ENCODE measurements at places on chromosomes 6 and 20. TPM values are rescaled to one million over a fixed set of nuclear protein-coding genes. Genes with fewer than 3 reads are reported as not detected.

GRCh38 chr20:55273149-55273548, 732.2 kb downstream of the CBLN4 start:
- DNase-seq: no peak

- no peak for DNase-seq
Measured at GRCh38 chr6:23656255-23657194, 469.5 kb upstream of the NRSN1 start.

DNA sequence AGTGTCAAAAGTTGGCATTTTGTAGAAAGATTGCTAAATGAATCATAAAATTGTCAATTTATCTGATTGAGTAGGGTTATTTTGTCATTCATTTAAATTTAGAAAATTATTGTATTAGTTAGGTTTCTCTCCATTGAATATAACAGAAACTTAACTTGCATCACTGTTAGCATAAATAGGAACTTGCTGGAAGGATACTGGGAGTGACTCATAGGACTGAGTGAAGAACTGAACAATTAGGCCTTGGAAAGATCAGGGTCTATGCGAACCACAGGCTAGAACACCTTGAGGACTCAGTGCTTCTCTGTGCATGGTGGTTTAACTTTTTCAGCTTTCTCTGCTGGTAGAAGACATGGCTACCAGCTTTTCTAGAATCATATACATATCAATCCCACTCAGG, 67.7 kb upstream of the IFNGR1 start:
- DNase-seq: no peak

DNA sequence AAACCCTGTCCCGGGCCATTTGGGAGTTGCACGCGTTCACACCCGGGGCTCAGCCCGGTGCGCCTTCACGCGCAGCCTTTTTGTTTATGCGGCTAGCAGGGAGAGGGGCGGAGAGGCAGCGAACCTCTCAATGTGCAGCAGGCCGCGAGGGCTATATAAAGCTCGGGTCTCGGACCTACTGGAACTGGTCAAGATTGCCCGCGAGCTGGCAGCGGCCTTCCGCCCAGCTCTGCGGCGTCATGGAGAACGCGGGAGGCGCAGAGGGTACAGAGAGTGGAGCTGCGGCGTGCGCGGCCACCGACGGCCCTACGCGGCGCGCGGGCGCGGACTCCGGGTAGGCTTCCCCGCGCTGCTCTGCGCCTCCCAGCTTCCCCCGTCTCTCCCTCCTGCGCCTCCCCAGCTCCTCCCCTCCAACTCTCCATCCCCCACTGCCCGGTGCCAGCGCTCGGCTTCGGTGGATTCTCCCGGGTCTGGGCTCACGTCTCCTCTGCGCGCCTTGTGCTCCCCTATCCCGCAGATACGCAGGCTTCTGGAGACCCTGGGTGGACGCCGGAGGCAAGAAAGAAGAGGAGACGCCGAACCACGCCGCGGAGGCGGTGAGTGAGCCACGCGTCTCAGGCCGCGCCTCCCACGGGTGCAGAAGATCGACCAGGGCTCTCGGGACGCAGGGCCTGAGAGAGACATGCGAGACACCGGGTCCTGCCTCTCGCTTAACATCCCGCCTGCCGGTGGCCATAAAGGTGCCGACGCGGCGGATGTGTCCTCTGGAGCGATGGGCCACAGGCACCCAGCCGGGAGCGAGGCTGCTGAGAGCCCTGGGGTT, at the start of gene RIPPLY2:
TSS of gene RIPPLY2 (plus strand) at position 183 of the 823 bp plus-strand sequence. CDS start at position 240, 57 bp downstream.
- DNase-seq: peak; percentile 45

DNA sequence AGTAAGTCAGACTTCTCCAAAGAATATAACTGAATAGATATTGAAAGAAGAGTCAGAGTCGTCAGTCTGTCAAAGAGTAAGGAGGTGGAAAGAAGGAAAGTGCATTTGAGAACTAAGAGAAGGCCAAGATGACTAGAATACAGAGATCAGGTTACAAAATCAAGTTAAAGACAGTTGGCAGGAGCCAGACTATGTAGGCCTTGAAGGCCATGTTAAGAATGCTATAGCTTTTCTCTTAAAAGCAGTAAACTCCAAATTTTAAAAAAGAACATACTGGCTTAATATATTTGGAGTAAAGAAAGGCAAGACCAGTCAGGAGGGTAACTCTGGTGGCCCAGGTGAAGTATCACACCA, 68.8 kb downstream of the IBTK start:
- no peak for DNase-seq

SNAP91 gene
- total RNA-seq: not detected

- peak; percentile 58 for DNase-seq
Measured at GRCh38 chr6:169158174-169158573, 95.5 kb downstream of the THBS2 start.

DNA sequence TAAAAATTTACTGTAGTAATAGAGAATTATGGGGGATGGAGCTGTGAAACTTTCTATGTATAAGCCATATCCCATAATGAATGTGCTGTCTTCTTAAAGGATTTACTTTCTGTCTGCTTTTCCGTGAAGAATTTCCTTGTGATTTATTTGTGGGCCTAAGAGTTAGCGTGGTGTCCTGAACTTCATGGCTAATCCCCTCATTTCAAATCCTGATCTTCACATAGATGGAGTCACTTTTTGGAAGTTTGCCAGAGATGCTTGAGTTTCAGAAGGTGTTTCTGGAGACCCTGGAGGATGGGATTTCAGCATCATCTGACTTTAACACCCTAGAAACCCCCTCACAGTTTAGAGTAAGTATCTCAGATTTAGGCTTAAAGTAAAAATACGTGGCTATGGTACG, 19.4 kb upstream of the CLDN20 start:
- DNase-seq: no peak

C20orf204 gene
- total RNA-seq: not detected

GRCh38 chr6:106519460-106520394, 109.6 kb downstream of the RTN4IP1 start:
- no peak for DNase-seq

GRCh38 chr20:44394702-44395460, 39.4 kb downstream of the HNF4A start:
- peak; percentile 83 for DNase-seq

DNA sequence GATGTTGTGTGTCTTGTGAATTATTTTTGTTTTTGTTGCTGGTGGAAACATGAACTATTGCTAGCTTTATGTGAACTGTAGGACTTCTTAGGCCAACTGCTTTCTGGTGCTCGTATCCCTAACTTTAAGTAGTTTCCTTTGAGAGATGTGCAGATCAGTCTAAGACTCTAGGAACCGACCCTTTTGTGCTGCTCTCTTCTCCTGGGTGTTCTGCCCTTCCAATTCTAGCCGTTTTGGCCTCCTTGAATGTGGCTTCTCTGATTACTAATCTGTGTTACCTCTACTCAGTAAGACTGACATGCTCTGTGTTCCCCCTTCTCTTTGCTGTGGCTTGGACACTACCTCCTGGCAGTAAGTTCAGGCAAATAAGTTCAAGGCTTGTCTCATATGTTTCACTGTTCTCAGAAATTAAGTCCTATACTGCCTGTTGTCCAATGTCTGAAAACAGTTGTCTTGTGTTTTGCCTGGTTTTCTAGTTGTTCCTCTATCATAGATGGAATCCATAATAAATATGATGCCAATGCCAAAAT, 58.0 kb downstream of the FOXO3 start:
- no peak for DNase-seq

MOG gene
- not detected for total RNA-seq

WFDC12 gene
- not detected for total RNA-seq

ADGRF5 gene
- total RNA-seq: 6.5 TPM

NR2E1 gene
- not detected for total RNA-seq

DNA sequence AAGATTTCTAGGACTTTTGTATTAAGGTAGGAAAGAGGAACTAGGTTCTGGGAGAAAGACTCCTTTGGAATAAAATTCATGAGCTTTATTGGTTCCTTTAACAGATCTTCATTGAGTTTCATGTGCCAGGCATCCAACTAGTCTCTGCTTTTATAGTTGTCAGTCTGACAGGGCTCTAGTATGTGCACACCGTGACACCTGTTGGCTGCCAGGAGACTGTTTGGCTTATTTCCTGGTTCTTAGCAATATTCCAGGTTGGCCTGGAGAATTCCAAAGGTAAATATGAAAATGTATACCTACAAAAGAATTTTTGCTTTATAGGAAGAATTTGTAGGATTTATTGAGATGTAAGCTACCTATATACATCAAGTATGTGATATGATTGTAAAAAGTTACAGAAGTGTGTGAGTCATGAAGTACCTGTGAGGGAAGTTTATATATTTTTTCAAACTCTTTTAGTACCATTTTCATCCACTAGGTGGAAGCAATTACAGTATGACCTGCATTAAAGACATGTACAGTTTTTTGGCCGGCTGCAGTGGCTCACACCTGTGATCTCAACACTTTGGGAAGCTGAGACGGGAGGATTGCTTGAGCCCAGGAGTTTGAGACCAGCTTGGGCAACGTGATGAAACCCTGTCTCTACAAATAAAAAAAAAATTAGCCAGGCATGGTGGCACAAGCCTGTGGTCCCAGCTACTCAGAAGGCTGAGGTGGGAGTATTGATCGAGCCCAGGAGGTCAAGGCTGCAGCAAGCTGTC, 35.2 kb downstream of the NDUFAF5 start:
- DNase-seq: peak; percentile 60

AK9 gene
- total RNA-seq: 2.5 TPM

GRCh38 chr6:48111143-48111506, at the start of gene PTCHD4:
TSS of gene PTCHD4 (minus strand) at chr6:48111197. CDS start at chr6:48068957, 42,240 bp downstream.
- no peak for DNase-seq

NMBR gene
- not detected for total RNA-seq

DNA sequence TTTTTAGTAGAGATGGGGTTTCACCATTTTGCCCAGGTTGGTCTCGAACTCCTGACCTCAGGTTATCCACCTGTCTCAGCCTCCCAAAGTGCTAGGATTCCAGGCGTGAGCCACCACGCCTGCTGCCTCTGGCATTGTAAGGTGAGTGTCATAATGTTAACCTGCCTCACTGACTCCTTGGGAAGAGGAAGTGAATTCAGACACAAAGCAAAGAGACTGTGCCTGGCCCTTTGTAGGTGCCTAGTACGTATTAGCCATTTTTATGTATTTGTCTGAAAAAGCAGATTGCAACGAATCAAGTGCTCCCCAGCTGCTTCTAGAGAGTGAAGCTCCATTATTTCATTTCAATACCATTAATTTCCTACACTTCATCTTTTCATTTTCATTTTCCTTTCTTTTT, 260.5 kb downstream of the SAMD5 start:
- no peak for DNase-seq

HMGCLL1 gene
- 0.25 TPM for total RNA-seq

- no peak for DNase-seq
Measured at GRCh38 chr6:94813806-94814205, 763.5 kb upstream of the MANEA start.

PTP4A1 gene
- total RNA-seq: 147 TPM

DNA sequence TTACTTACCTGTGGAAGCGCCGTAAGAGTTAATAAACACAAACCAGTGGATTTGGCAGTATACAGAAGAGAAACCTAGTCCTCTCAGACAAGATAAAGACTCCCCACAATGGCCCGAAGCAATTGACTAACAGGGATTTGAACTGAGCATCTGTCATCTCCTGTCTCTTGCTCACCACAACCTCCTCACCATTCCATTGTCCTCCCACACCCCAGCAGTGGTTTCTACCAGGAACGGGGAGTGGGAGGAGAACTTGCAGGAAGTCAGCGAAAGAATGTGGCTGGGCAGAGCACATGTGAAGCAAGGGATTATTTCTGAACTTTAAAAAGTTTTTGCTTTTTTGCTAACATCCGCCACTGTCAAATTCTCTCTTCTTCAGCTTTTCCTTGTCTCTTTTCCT, 24.6 kb upstream of the TAAR1 start:
- no peak for DNase-seq

- DNase-seq: no peak
Measured at GRCh38 chr6:108762394-108762793, 85.8 kb upstream of the ARMC2 start.

DNA sequence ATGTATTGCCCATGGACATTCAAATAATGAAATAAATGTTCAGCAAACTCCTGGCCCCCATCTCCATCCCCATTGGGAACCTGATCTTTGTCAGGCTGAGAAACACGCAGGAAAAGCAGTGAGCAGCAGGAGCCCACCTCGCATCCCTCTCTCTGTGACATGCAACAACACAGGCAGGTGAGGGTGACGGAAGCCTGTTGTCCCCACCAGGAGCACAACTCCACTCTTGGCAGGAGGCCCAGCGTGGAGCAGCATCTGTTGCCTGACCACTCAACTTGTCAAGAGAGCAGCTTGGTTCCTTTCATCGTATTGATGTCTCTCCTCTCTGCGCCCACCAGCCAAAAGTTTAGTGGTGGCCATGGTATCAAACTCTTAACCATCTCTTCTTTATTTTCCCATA, 586.9 kb upstream of the ARID1B start:
- DNase-seq: no peak

VSX1 gene
- 0.25 TPM for total RNA-seq

DNA sequence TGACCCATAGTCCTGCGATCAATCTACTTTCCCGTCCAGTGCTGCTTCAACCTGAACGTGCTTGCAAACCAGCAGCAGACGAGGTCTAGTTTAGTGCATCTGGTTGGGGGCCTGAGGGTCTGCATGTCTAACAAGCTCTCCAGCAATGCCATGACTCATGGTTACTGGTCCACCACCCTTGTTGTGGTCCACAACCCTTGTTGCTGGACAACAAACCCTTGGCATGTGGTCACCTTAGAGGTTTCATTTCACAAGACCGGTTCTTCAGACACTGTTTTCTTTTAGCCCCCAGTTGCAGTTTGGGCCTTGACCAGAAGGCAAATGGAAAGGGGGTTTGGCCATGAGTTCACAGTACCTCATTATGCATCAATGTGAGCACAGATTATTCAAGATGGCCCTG, 424.8 kb downstream of the QKI start:
- no peak for DNase-seq

- no peak for DNase-seq
Measured at GRCh38 chr6:140817176-140817575, 1315.5 kb upstream of the GJE1 start.

- no peak for DNase-seq
Measured at GRCh38 chr6:135576055-135576454, 78.5 kb upstream of the AHI1 start.

GRCh38 chr20:8389381-8390036, 257.4 kb downstream of the PLCB1 start:
- DNase-seq: no peak

- DNase-seq: no peak
Measured at GRCh38 chr20:4717816-4718570, 3.7 kb upstream of the PRND start.

- DNase-seq: peak; percentile 84
Measured at GRCh38 chr6:90285611-90286381, 10.8 kb downstream of the BACH2 start.

Data from right lobe of liver (tissue), 6 donors.